Uterus (tissue), 4 donors: ENCODE measurements at places on chromosomes 16 and 17. TPM values are rescaled to one million over a fixed set of nuclear protein-coding genes. Genes with fewer than 3 reads are reported as not detected.
A peak's percentile ranks its signal among the peaks of the same experiment; 100 is the strongest.

- DNase-seq, result no peak
Observed at GRCh38 chr16:79897104-79897452, 296.5 kb upstream of the MAF start.

CLEC3A gene
- not detected for total RNA-seq

DNA sequence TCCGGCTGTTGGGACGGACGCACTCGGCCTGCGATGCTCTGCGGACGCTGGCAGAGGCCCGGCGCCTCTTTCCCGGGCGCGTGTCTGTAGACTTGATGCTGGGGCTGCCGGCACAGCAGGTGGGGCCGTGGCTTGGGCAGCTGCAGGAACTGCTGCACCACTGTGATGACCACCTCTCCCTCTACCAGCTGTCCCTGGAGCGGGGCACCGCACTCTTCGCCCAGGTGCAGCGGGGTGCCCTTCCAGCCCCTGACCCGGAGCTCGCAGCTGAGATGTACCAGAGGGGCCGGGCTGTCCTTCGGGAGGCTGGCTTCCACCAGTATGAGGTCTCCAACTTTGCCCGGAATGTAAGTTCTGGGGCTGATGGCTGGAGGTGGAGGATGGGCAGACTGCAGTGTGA, 3.5 kb downstream of the RSAD1 start:
- DNase-seq, result no peak

GRCh38 chr17:82838386-82839063, 1.3 kb downstream of the ZNF750 start:
- peak; percentile 44 for DNase-seq

TAOK2 gene
- total RNA-seq, result 37.1 TPM

TNS4 gene
- 2.6 TPM for total RNA-seq

DNA sequence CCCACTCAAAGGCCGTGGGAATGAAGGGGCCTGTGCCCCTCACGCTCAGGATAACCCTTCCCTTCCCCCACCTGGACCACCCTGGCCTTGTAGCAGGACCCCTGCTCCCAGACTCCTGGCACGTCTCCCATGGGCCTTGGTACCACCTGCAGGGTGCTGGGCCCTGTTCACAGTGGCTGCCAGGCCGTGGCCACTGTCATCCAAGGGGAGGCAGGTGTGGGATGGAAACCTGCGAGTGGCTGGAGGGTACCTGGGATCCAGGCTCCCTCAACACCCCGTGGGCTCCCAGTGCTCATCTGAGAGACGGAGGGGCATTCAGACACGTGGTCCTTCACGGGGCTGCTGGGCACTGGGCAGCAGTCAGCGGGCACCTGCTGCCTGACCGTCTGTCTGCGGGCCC, 75.6 kb upstream of the CIBAR2 start:
- no peak for DNase-seq

DNA sequence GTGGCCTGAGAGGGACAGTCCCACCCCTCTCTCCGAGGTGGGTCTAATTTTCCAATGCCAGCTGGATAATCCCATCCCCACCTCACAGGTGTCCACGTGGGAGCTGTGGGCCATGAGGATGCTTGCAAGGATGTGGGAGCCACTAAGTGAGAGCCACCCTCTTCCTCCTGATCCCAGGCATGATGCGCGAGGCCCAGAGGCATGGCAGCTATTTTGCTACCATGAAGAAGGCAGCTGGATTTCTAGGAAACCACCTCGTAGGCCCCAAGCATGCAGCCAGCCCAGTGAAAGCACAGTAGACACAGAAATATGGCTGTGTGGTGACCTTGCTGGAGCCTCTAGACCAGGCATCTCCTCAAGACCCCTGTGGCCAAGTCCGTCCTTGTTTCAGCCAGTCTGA, 20.4 kb downstream of the KDM8 start:
- no peak for DNase-seq

GRCh38 chr16:425740-426114, 278 bp downstream of the RAB11FIP3 start:
- DNase-seq, result no peak

BAHCC1 gene
- total RNA-seq, result 34.1 TPM

HASPIN gene
- total RNA-seq, result not detected

- DNase-seq, result peak; percentile 67
Observed at GRCh38 chr16:85461022-85461813, 151.9 kb upstream of the GSE1 start.
